ENCODE measurements at places on chromosomes 7 and 10.

GRCh38 chr10:48580236-48580635 is 24.6 kb downstream of the ARHGAP22 start:
- no peak for DNase-seq

GRCh38 chr7:126533715-126534114 is 719.0 kb downstream of the GRM8 start:
- DNase-seq: no peak

GRCh38 chr7:155879592-155879991 is 67.3 kb upstream of the SHH start:
- DNase-seq: no peak

DNA sequence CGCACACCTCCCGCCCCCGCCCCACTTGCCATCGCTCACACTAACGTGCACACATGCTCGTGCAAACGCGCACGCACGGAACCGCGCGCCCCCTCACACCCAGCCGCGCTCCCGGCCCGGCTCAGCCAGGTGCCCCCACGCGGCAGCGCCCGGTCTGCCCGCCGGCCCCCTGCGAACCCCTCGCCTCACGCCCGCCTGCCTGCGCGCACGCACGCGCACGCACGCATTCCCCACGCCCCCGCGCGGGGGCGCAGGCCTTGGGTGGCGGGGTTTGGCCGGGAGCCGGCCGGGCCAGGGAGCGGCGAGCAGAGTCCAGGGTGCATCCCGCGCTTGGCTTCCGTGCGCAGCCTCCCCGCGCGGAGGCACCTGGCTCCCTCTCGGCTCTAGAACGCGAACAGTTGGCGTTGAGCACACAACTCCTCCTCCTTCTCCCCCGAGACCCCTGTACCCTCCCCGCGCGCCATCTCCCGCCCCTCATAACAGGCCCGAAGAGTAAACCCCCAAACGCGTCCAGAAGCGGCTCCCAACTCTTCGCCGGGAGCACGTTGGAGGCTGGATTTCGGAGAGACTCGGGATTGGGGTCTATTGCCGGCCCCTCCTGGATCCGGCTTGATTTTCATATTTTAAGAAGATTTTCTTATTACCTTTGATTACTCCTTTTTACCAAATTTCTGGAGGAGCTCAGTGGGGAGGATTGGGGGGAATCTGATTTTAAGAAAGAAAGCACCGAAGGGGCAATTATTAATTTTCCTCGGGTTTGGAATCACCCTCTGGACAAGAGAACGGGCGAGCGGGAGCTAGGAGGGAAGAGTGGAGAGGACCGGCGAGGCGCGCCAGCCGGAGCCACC is 527 bp upstream of the SORCS3 start:
- no peak for DNase-seq

DNA sequence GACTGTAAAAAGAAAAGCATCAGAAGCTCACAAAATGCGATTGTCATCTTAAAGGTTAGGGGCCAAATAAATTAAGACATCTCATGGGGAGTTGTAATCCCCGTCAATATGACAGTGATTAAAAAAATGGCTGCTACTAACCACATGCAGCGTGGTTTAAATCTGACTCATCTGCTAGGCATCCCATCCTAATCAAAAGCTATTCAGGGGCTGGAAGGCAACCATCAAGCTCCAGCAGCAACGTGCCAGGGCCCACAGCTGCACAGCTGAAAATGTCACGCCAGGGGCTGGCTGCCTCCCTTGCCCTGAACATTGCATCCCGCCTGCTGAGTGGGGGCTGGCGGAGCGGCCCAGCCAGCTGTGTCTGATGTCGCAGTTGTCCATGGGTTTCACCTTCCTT is 66.3 kb upstream of the FRMD4A start:
- DNase-seq: peak; percentile 98

DNA sequence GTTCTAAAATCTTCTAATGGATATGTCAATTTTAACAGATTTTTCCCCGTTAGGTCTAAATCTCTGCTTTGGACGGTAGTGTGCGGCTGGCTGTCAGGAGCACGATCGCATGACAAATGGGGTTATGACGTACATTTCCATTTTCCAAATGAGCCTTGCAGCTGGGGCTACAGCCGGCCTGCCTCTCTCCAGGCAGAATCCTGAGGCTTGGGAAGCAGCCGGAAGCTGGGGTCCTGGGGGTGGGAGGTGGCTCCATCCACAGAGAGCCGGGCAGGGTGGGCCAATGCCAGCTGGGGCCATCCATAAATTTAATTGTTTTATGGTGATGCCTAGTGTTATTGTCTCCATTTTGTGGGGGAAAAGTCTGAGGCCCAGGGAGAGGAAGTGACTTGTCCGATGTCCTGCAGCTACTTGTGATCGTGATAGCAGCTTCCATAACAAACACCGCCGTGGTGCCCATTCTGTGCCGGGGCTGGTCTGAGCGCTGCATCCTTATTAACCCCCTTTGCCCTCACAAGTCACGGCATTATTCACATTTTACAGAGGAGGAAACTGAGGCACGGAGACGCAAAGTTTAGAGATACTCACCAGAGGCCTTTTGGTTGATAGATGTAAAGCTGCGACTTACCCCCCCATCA is 53.0 kb upstream of the EBF3 start:
- no peak for DNase-seq

- DNase-seq: no peak
Observed at GRCh38 chr7:28005847-28006231, 174.8 kb downstream of the JAZF1 start.

GRCh38 chr10:132740588-132740987 is 45.4 kb downstream of the NKX6-2 start:
- no peak for DNase-seq

DNA sequence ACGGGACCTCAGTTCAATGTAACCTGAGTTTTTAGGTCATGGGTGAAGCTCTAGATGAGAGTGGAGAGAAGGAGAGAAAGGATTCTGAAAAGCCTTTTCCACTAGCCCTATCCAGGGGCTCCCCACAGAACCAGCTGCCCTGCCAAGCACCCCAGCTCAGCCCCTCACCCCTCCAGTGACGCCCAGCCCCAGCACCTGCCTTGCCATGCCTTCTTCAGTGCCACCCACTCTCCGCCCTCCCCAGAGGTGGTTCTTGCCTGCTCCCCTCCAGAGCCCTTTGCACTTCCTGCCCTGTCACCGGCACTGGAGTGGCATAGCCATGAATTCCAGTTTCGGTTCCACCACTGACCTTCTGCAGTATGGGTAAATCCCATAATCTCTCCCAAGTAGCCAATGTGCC is 70.1 kb downstream of the PCGF5 start:
- no peak for DNase-seq

- no peak for DNase-seq
Observed at GRCh38 chr7:142389544-142389943, 131.7 kb upstream of the PRSS58 start.

GRCh38 chr10:94066411-94066810 is 72.7 kb downstream of the PLCE1 start:
- peak; percentile 30 for DNase-seq

DNA sequence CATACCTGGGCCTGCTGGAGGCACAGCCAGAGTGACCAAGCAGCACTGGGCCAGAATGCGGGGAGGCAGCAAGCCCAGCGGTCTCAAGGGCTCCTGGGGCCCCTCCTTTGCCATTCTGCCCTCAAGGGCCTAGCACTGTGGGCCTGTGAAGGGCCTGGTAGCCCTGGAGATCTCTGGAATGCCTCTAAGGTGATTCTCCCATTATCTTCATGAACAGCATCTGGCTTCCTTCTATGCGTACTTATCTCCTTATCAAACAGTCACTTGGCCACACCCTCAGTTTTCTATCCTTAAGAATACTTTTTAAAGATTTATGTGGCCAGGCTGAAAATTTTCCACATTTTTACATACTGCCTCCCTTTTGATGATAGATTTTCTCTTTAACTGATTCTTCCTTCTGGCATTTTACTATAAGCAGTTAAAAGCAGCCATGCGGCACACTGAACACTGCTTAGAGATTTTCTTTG is 67.5 kb upstream of the CCNY start:
- DNase-seq: no peak

DNA sequence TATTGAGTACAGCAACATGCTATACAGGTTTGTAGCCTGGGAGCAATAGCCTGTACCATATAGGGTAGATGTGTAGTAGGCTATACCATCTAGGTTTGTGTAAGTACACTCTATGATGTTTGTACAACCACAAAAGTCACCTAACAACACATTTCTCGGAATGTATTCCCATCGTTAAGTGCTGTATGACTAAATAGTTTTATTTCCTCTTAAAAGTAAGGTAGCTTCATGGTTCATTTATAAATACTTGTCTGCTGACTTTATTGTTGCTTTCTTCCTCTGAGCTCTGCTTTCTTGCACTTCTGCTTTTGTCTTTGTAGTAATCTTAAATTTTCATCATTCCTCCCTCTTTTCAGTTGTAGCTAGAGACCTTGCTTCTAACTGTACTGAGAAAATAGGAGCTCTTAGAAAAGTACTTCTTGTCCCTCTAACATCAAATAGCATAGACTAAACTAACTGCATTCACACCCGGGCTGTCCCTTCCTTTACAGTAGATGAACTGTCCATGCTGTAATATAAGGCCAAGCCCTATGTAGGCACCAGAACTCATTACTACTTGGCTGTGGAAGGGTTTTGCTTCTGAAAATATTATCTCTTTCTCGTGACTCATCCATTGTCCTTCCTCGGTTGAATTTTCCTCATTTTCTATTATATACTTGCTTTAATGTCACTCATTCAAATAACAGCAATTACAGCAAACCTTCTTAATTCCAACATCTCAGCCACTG is 55.4 kb upstream of the FAM3C start:
- no peak for DNase-seq

- DNase-seq: no peak
Observed at GRCh38 chr10:130637089-130637676, 501.0 kb downstream of the GLRX3 start.

DNA sequence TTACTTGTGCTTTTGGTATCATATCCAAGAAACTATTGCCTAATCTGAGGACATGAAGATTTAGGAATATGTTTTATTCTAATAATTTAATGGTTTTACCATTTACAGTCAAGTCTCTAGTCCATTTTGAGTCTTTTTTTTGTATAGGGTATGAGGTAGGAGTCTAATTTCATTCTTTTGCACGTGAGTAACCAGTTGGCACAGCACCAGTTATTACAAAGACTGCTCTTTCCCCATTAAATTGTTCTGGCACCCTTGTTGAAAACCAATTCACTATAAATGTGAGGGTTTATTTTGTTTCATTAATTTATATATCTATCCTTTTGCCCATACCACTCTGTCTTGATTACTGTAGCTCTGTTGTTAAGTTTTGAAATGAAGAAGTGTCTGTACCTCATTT is 381.6 kb downstream of the SUGCT start:
- no peak for DNase-seq

DNA sequence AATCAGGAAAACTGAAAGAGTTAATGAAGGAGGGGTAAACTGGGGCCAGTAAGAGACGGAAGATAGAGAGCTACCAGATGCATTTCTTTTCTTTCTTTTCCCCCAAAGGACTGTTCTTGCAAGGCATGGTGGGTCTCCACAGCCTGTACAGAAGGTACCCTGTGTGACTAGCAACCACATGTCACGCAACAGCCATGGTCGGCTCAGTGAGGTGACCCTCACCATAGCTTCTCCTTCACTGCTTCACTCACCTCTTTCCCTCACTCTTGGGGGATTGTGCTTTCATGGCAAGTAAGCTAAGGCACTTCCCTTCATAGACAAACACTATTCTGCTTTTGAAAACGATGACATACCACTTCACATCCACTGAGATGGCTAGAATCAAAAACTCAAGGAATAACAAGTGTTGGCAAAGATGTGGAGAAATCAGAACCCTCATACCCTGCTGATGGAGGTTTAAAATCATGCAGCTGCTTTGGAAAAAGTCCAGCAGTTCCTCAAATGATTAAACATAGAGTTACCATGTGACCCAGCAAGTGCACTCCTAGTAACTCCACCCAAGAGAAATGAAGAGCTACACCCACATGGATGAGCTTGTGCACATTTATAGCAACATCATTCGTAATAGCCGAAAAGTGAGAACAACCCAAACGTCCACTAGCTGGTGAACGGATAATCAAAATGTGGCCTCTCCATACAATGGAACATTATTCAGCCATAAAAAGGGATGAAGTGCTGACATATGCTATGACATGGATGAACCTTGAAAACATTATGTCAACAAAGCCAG is 3.8 kb upstream of the INSIG1 start:
- no peak for DNase-seq

DNA sequence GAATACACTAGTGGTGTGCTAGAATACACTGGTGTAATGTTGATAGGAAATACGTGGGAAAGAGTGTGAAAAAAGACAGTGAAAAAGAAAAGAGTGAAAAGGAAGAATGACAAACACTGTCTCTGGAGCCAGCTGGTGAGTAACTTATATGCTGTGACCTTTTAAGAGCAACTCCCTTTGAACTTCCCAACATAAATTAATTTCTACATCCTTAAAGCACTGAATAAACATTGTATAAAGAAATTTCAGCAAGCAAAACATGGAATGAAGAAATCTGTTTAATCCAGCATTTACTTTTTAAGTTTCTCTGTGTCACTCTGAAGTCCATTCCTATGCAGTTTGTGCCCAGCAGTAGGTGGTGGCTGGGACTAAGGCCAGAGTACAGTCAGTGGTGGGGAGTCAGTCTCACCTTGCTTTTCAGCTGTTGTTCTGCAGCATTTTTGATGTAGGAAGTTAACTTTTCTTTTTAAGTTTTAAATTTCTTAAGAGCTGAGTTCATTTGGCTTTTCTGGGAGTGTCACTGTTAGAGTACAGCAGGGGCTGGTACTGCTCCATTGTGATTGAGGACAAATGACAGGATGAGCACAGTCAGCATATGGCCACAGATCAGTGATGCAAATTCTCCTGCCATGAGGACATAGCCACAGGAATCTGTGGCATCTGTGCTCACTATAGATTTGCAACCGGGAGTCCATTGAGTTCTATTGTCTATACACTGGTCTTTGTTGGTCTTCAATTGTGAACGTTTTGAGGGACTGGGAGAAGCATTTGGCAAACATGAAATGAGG is 321.8 kb downstream of the ZNF248 start:
- DNase-seq: peak; percentile 1

GRCh38 chr7:138649506-138649905 is 51.7 kb downstream of the SVOPL start:
- no peak for DNase-seq

DNA sequence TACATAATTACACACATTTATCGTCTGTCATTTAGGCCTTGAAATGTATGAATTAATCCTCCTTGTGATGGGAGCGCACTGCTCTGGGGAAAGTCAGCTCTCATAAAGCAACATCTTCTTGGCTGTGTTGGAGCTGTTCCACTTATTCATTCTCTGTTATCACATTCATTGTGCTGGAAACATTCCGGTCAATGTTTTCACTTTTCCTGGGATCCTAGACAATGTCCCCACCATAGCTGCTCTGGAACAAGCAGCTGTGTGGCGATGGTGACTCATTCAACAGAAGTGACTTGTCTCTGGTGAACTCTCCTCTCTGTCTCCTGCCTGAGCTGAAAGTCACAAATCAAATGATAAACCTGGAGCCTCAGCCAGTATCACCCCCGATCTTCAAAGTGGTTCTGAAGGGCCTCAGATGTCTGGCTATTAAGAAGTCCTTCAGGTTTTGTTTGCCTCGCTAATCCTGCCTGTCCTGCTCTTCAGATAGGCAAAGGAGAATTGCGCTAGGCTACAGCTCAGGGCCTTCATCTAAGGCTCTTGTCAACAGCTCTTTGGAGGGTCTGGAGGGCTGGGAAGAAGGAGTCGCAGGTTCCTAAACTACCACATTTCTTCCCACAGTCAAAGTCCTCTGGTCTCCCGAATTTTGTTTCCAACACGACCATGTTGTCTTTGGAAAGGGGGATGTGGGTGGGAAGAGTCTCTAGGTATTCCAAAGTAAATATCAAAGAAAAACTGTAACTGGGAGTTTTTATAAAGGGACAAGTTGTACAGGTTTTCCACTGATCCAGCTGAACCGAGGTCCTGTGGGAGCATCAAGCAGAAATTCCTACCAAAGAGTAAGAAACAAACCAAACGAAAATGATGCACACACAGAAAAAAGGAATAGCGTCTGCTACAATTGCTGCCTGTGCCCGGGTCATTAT is 29.3 kb downstream of the KLF6 start:
- peak; percentile 68 for DNase-seq
